Substantia nigra (tissue), 51 donors: ENCODE measurements at places on chromosomes 1 and 21.

DNA sequence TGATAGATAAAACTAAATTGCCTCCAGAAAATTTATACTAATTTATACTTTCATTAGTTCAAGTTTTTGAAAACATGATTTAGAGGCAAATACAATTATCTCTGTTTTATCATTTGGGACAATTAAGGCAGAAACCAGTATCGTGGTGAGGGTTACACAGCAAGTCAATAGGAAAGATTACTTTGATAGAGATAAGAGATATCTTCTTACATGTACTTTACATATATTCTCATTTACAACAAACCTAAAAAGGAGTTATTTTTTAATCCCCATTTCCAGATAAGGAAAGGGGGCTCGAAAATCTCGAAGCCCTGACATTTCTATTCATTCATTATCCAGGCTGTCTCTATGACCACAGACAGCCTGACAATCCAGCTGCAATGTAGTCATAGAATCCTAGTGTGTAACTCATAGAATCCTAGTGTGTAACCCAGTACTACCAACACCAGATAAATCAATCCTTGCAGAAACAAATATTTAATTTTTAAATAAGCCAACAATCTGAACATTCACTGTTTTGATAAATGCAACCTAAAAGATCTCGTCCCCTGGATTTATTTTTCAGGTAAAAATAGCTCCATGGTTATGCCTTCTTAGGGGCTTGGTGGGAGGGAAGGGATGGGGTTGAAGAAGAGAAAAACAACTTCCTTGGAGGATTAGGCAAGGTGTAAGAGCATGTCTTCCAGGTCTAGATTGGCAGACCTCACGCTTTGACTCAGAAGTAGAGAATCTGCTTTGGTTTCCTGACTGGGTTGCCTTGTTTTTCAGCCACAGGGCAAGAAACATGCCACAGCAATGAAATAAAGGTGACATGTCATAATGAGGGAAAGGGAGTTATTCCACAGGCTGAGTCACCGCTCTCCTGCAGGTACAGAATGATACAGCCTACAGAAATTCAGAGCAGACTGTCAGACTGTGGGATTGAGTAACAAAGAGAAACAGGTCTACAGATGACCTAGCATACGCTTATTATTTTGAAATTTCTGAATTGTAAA is 45.6 kb downstream of the IRF2BP2 start:
- DNase-seq: no peak

GRCh38 chr1:162823771-162824525 is 33.4 kb downstream of the HSD17B7 start:
- no peak for DNase-seq

- DNase-seq: no peak
Observed at GRCh38 chr21:31398574-31398973, 54.5 kb upstream of the TIAM1 start.

DNA sequence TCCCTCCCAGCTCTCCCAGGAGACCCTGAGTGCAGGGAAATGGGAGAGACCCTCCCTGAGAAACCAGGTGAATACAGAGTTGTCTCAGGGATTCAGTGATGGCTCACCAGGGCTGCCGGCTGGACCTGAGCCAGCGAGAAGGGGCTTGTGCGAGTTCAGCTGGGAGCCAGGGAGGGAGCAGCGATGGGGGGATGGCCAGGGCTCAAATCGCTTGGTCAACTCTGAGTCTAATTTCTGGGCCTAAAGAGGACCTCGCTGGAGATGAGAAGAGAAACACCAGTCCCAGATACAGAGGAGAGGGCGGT is 6.5 kb downstream of the FCGR2A start:
- DNase-seq: no peak

GRCh38 chr1:165259706-165260428 is 96.6 kb downstream of the LMX1A start:
- DNase-seq: no peak

DNA sequence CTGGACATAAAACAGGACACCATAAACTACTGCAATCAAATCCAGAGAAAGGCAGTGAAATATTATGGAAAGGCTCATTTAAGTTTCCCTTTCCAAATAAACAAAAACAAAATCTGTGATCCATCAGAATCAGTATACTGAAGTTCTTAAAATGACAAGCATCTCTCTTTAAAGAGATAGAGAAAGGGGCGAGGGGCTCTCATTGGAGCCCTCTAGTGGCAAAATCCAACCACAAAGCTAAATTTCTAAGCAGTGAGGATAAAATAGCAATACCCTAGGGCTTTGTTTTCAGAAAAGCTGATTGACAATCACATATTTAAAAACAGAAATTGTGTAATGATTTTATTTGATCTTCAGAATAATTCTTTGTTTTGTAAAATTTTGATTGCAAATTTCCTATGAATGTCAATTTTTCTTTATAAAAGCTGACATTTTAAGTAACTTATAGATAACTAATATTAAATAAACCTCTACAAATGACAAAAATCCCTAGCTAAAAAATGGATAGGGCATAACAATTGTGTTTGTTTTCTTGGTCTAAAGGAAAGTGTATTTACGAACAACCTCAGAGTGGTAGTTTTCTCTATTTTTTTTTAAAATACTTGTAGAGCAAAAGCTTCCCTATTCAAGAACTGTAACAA is 138.2 kb downstream of the COL24A1 start:
- no peak for DNase-seq

DNA sequence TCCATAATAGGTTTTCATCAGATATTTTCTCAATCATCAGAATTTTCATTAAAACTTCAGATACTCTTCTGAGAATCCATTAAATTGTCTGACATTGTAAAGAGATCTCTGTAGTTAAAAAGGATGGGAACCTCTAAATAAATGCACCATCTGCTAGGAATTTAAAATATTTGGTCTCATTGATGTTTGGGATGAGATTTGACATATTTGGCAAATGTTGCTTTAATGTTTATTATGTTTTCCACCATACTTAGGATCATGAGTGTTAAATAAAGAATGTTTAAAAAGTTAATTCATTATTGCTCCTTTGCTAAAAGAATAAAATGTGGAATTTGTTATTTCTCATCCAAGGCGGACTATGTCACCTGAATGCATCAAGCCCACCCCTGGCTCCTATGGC is 85.5 kb upstream of the VANGL1 start:
- no peak for DNase-seq

DNA sequence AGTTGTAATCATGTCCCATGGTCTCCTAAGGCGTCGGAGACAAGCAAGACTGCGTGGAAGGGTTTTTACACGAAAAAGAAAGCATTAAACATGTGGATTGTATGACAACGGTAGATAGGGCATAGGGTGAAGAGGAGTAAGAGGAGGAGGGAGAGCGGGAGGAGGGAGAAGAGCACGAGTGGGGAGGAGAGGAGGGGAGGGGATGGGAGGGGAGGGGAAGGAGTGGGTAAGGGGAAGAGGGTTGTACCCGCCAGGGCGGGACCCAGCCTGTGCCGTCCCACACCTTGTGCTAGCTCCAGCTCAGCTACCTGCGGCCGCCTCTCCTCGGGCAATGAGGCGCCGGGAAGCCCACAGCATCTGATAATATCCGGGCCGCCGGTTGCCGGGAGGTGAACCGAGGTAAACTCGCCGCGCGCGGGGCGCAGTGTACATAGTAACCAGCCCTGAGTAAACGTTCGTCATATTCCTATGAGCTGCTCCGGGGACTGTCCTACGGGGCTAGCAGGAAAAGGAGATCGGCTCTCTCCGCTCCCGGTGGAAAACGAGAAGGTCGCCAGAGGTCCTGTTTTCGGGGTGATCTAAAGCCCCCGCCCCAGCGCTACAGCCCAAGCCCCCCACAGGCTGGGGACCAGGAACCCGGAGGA is 449 bp upstream of the RCAN3 start:
- no peak for DNase-seq

GRCh38 chr1:200367841-200368534 is 41.8 kb downstream of the ZNF281 start:
- peak; percentile 11 for DNase-seq

DNA sequence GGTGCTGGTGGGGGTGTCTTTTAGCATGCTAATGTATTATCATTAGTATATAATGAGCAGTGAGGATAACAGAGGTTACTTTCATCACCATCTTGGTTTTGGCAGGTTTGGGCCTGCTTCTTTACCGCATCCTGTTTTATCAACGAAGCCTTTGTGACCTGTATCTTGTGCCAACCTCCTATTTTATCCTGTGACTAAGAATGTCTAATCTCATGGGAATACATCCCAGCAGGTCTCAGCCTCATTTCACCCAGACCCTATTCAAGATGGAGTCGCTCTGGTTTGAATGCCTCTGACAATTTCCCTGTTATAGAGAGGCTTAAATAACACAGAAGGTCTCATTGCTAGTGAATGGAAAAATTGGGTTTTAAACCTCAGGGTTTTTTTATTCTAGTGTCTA is 300.8 kb upstream of the PROX1 start:
- no peak for DNase-seq

DNA sequence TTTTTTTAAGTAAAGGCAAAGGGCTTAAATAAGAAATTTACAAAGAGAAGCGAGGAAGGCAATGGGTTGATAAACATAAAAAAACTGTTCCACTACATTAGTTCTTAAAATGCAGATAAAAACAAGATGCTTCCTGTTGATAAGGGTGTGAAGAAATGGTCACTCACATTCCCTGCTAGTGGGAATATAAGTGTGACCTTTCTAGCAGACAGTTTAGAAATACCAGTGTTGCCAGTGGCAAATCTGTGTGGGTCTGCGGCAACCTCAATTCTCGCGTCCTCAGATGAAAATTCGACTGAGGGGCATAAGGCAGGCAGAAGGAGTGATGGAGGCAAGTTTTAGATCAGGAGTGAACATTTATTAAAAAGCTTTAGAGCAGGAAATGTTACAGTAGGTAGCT is 151.1 kb downstream of the NTNG1 start:
- no peak for DNase-seq

GRCh38 chr1:84884671-84885389 is 8.2 kb downstream of the LPAR3 start:
- no peak for DNase-seq

DNA sequence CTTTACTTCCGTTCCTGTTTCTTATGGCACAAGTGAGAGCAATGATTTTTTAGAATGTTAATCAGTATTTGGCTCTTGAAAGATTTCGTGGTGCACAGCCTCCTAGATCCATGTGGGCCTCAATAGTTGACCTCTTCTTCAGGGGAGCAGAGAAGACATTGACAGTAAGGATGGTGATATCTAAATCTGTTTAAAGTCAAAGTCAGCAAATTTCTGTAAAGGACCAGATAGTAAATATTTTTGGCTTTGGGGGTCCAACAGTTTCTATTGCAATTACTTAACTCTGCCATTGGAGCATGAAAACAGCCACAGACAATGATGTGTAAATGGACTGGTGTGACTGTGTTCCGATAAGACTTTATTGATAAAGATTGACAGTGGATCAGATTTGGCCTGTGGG is 27.4 kb downstream of the TNN start:
- DNase-seq: no peak

GRCh38 chr1:187513190-187513589 is 684.4 kb downstream of the PLA2G4A start:
- DNase-seq: no peak

DNA sequence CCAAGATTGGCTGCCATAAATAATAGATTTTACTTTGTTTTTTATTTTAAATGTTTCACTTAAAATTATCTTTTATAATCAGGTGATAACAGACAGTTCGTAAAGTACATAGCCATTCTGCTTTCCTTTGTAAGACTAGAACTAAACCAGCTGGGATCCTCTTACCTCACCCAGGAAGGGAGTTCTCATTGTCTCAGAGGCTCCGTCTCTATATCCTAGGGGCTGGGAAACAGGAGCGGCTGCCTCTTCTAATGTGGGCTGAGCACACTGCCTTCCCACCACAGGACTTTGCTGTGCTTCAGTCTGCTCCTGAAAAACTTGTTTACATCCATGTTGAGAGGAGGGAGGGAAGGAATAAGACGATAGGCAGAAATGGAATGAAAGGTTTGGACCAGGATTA is 45.6 kb upstream of the PGD start:
- no peak for DNase-seq

- DNase-seq: no peak
Observed at GRCh38 chr1:161735837-161736236, 13.7 kb upstream of the DUSP12 start.

DNA sequence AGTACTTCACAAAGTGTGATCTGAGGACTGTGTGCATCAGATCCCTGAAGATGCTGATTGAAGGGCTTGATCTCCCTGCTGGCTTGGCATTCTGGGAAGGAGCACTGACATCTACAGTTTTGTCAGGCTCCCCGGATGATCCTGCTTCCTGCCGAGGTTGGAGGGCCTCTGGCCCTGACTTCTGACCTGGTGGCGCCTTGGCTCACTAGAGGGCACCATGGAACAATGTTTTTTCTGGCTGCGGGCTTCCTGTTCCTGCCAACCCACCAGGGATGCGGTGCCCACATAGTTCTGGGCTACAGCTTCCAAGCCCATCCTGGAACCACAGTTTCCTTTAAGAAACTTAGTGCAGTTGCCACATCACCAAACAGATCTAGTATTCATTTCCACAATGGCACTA is 38.8 kb upstream of the RASAL2 start:
- DNase-seq: peak; percentile 37

- DNase-seq: no peak
Observed at GRCh38 chr1:186534401-186534800, 73.5 kb upstream of the PDC start.

GRCh38 chr1:232283864-232284263 is 346.1 kb downstream of the SIPA1L2 start:
- no peak for DNase-seq

DNA sequence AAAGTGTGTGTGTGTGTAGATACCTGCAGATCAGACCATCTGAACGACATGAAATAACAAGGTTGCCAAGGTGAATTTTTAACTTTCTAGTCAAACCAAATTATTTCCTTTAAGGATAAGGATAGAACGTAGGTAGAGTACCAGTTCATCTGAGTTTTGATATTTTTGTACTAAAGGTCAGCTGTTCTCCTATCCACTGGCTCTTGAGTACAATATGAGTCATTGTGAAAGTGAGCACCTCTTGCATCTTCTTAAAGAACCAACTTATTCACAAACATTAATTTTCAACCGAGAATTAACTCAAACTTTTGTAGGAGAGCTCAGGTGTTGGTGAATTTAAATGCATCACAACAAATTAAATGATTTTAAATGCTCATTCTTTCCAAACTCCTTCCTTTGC is 71.5 kb downstream of the IFI44 start:
- DNase-seq: no peak

DNA sequence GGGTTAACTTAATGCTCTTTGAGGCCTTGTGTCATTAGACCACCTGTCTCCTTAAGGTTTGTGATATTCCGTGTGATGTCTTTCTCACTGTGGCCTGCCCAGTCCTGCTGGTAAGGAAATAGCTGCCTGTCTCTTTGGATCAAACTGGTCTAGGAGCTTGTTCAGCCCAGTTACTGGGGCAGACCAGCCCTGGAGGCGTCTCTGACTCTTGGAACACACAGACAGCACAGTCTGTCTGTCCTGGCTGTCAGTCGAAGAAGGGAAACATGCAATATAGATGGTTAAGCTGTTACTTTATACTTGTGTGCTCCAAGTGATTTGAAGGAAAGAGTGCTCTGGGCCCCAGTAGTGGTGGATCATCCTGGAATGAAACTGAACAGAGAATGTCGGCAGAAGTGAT is 20.4 kb downstream of the PBX1 start:
- no peak for DNase-seq

- peak; percentile 57 for DNase-seq
Observed at GRCh38 chr1:226722240-226722900, 16.7 kb downstream of the ITPKB start.

- DNase-seq: no peak
Observed at GRCh38 chr1:47944561-47944960, 52.6 kb downstream of the TRABD2B start.

- DNase-seq: no peak
Observed at GRCh38 chr1:53595906-53596305, 136.7 kb downstream of the DMRTB1 start.

GRCh38 chr1:16922885-16923431 is 1.2 kb downstream of the CROCC start:
- DNase-seq: no peak

- DNase-seq: peak; percentile 68
Observed at GRCh38 chr1:91020967-91021685, 709 bp downstream of the ZNF644 start.
